ENCODE measurements at places on chromosomes 1 and 21. TPM values are rescaled to one million over a fixed set of nuclear protein-coding genes. Genes with fewer than 3 reads are reported as not detected.

LAPTM5 gene
- total RNA-seq = 0.22 TPM

SLC2A1 gene
- total RNA-seq = 117 TPM

CHODL gene
- 0.03 TPM for total RNA-seq

TPTE gene
- total RNA-seq = not detected

FALEC gene
- total RNA-seq = not detected

SYT14 gene
- 0.06 TPM for total RNA-seq

KMO gene
- 1.1 TPM for total RNA-seq

GSTM3 gene
- 21.6 TPM for total RNA-seq

ASH1L gene
- total RNA-seq = 8.6 TPM

PPIH gene
- total RNA-seq = 59.7 TPM

KIAA0319L gene
- total RNA-seq = 16.8 TPM

XPR1 gene
- 29.5 TPM for total RNA-seq

POMGNT1 gene
- total RNA-seq = 48.2 TPM

SLC35F3 gene
- 4.8 TPM for total RNA-seq

VSIG8 gene
- total RNA-seq = not detected

ZSCAN20 gene
- 2.4 TPM for total RNA-seq

SH3D21 gene
- 1.9 TPM for total RNA-seq

RIMS3 gene
- total RNA-seq = 1.3 TPM

ITLN1 gene
- total RNA-seq = not detected

TFF1 gene
- total RNA-seq = 19.2 TPM

DCST1 gene
- total RNA-seq = 0.06 TPM

ADCY10 gene
- not detected for total RNA-seq

IQGAP3 gene
- 17.9 TPM for total RNA-seq

IL24 gene
- 0.50 TPM for total RNA-seq

HUNK gene
- total RNA-seq = 1.5 TPM

CELA3B gene
- total RNA-seq = not detected

AMPD1 gene
- total RNA-seq = not detected

DHRS3 gene
- 52.6 TPM for total RNA-seq

LIPI gene
- not detected for total RNA-seq

MRPL37 gene
- total RNA-seq = 98.1 TPM

TMCO2 gene
- not detected for total RNA-seq

TMOD4 gene
- total RNA-seq = not detected

KDM1A gene
- 109 TPM for total RNA-seq

RUNX3 gene
- 7.0 TPM for total RNA-seq

DIP2A gene
- 7.3 TPM for total RNA-seq

AMY1B gene
- total RNA-seq = not detected

CRNN gene
- total RNA-seq = not detected

RGS4 gene
- not detected for total RNA-seq

CMPK1 gene
- total RNA-seq = 78.8 TPM

CDC42BPA gene
- 11.4 TPM for total RNA-seq

FCRL4 gene
- not detected for total RNA-seq

AK2 gene
- total RNA-seq = 159 TPM

PTPRF gene
- 104 TPM for total RNA-seq

EXO5 gene
- total RNA-seq = 3.3 TPM

CCDC181 gene
- 0.29 TPM for total RNA-seq

LRRC8B gene
- 2.4 TPM for total RNA-seq

WNT2B gene
- 0.19 TPM for total RNA-seq

SOX13 gene
- total RNA-seq = 20.7 TPM

FMO4 gene
- total RNA-seq = 0.51 TPM

CNR2 gene
- total RNA-seq = not detected

EPHA8 gene
- total RNA-seq = 0.04 TPM

URB1 gene
- 14.4 TPM for total RNA-seq

RHCE gene
- total RNA-seq = not detected

NTRK1 gene
- total RNA-seq = 0.06 TPM

MRPL9 gene
- 87.7 TPM for total RNA-seq

SH2D2A gene
- total RNA-seq = 2.5 TPM

ERVH48-1 gene
- 0.04 TPM for total RNA-seq

MAN1C1 gene
- 0.93 TPM for total RNA-seq

ANKRD45 gene
- total RNA-seq = not detected
